ENCODE measurements at places on chromosomes 13 and 19.

- DNase-seq: peak; percentile 85
These were observed 86.2 kb downstream of the IRS2 start for GRCh38 chr13:109700176-109700575.

DNA sequence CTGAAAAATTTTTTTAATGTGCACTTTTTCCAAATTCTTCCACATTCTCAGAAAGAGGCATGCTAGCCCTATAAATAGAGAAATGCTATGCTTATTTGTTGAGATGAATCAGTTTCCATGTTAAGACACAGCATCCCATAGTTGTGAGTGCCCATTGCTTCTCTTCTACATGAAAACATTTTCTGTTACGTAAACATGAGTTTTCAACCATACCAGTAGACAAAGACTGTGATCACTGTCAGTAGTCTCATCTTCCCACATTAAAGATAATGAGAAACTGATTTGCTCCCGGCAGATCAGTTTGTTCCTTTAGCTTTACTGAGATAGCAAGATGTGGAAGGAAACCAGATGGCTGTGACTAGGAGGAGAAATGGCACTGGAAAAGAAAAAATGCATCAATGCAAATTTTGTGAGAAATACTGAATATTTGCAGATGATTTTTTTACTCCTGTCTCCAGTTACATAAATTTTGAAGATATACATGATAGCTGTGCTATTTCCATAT, 45.8 kb upstream of the UFM1 start:
- no peak for DNase-seq

- DNase-seq: peak; percentile 97
These were observed 22.5 kb upstream of the NFIC start for GRCh38 chr19:3343619-3344502.

GRCh38 chr13:81986308-81986707, 1645.4 kb upstream of the SPRY2 start:
- DNase-seq: no peak

GRCh38 chr19:34366738-34367623, 2.0 kb downstream of the GPI start:
- peak; percentile 80 for DNase-seq

GRCh38 chr13:110869805-110870706, 44.8 kb downstream of the ANKRD10 start:
- DNase-seq: peak; percentile 77

DNA sequence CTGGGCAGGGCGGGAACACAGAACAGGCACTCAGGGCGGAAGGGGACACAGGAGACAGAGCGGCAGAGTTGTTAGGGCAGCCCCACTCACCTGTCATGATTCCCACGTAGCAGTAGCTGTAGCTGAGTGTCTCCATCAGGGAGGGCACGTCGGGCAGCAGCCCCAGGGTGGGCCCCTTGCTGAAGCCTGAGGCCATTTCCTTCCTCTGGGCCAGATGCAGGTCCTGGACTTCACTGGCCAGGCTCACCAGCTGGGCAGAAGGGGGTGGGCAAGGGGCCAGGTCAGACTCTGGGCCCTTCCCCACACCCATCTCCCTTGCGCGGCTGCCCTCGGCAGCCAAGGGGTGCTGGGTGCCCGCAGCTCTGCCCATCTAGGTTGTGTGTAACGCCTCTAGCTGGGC, 5.9 kb downstream of the MBOAT7 start:
- DNase-seq: no peak

DNA sequence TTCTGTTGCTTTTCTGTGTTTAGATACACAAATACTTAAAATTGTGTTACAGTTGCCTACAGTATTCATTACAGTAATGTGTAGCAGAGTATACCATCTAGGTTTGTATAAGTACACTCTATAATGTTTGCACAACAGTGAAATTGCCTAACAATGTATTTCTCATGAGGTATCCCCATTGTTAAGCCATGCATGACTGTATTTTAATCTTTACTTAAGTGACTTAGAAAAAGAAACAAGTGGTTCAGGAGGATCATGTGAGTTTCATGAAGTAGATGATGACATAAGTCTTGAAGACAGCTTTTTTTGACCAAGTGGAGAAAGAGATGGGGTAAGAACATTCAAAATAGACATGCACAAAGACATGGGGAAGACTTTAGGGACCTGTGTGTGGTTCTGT, 8.4 kb upstream of the KCTD4 start:
- DNase-seq: no peak

GRCh38 chr19:45591004-45591637, 6.5 kb upstream of the OPA3 start:
- peak; percentile 38 for DNase-seq

DNA sequence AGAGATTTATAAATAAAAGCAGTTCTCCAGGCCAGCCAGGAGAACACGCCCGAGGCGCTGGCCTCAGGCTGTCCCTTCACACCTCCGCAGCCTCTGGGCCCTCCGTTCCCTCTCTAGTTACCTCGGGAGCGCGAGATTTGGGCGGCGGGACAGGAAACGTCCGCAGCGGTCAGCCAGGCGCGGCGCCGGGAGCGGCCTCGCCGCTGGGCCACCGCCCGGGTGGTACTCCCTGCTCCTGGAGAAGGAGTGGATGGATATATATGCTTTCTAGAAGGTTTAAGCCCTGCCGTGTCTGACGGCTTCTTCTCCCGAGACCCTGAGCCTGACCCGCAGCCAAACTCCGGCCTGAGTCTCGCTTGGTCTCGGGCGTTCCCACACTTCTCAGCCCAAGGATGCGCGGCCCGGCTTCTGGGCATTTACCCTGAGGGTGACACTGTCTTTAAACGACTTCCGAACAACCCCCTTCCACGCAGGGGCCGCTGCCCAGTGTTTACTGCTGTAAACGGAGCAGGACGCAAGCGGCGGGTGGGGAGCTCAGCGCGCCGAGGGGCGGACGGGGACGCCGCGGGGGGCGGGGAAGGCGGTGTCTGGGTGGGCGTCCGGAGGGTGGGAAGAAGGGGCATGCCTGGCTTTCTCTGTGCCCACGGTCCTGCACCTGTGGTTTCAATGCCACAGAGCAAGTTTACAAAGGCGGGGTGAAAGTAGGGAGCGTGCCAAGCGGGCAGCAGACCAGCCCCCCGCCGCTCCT, 2.0 kb upstream of the ZIC2 start:
- peak; percentile 26 for DNase-seq

DNA sequence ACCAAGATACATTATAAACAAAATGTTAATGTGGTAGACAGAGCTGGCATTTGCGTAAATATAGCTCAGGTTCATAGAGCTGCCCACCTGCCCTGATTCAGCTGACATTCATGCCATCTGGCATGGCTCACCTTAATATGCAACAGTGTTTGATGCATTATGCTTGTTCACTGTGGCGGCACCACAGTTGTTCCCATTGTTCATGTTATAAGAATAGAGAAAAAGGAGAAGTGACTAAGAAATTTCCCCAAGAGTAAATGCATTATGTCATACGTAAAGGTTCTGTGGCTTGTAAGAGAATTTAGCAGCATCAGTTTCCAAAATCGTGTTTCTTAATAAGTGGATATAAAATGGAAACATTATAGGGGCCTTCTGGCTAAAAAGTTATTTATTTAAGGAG, 4.5 kb downstream of the CCNA1 start:
- no peak for DNase-seq

DNA sequence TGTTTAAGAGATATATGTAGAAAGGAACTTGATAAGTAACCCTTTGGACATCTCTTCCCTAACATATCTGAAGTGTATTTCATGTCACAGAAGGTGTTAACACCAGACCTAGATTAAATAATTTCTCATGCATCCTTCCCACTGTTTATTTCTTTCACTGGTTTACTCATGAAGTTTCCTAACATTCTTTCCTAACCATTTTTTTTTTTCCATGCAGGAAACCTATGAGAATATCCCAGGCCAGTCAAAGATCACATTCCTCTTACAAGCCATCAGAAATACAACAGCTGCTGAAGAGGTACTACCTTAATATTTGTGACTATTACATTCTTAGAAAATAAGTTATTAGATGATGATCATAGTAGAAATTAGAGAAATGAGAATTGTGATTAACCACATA, 28.8 kb downstream of the IPO5 start:
- DNase-seq: no peak

DNA sequence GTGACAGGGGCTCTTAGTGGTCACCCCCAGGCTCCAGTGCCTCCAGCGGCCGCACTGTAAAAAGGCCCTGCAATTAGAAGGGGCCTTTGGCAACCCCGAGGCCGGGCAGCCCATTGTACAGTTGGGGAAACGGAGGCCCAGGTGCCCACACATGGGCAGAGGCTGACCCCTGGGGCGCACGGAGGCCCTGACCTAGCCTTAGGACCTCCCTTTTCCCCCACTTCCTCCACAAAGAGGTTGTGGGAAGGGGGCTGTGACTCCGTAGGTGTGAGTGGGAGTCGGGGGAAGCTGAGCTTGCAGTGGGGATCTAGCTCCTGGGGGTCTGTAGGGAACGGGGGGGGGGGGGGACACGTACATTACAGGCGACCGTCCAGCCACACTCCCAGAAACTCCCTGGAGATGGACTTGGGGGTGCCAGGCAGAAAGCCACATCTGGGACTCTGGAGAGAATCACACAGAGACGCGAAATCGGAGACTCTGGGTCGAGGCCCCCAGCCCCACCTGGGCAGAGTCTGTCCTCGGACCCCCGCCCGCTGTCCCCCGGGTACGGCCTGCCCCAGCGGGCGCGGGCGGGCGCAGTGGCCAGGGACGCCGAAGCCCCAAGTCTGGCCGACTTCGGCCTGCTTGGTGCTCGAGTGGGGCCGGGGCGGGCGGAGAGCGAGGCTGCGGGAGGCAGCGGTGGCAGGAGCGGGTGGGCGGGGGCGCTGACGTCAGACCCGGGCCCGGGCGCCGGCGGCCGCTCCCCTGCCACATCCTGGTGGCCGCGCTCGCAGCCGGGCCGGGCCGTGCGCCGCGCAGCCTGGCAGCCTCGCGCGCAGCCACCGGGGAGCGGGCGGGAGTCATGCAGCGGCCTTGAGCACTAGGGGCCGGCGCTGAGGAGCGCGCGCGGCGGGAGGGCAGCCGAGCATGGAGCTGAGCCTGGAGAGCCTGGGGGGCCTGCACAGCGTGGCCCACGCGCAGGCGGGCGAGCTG, at the start of gene ONECUT3:
Gene ONECUT3 (plus strand): TSS at position 750 of the 972 bp plus-strand sequence. CDS start 157 bp downstream, at position 907.
- no peak for DNase-seq

DNA sequence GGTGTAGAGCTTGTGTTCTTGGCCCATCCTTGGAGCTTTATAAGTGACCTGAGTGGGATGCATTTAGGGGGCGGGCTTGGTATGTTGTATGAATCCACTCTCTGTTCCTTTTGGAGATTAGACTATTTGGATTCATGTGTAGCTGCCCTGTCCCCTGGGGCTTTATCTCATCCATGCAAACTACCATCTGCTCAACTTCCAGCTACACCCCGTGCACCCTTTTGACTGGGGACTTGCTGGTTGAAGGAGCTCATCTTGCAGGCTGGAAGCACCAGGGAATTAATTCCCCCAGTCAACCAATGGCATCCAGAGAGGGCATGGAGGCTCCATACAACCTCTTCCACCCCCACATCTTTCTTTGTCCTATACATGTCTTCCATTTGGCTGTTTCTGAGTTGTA, 6.1 kb downstream of the CLEC4M start:
- DNase-seq: no peak

DNA sequence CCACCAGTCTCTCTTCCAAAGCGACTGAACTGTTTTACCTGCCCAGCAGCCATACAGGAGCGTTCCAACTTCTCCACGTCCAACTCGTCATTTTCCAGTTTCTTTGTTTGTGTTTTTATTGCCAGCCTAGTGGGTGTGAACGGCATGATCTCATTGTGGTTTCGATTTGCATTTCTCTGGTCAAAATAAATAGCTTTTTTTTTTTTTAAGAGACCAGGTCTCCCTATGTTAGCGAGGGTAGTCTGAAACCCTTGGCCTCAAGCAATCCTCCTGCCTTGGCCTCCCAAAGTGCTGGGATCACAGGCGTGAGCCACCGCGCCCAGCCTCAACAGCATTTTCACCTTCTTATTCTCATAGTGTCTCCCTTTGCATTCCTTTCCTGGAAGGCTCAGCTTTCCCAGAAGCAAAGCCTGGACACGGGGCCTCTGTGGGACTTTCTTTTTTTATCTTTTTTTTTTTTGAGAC, 4.2 kb upstream of the JSRP1 start:
- DNase-seq: no peak

- DNase-seq: peak; percentile 35
These were observed 19.3 kb downstream of the GNA15 start for GRCh38 chr19:3154957-3155736.

- DNase-seq: peak; percentile 53
These were observed 9.2 kb upstream of the CLIP3 start for GRCh38 chr19:36041831-36042230.

DNA sequence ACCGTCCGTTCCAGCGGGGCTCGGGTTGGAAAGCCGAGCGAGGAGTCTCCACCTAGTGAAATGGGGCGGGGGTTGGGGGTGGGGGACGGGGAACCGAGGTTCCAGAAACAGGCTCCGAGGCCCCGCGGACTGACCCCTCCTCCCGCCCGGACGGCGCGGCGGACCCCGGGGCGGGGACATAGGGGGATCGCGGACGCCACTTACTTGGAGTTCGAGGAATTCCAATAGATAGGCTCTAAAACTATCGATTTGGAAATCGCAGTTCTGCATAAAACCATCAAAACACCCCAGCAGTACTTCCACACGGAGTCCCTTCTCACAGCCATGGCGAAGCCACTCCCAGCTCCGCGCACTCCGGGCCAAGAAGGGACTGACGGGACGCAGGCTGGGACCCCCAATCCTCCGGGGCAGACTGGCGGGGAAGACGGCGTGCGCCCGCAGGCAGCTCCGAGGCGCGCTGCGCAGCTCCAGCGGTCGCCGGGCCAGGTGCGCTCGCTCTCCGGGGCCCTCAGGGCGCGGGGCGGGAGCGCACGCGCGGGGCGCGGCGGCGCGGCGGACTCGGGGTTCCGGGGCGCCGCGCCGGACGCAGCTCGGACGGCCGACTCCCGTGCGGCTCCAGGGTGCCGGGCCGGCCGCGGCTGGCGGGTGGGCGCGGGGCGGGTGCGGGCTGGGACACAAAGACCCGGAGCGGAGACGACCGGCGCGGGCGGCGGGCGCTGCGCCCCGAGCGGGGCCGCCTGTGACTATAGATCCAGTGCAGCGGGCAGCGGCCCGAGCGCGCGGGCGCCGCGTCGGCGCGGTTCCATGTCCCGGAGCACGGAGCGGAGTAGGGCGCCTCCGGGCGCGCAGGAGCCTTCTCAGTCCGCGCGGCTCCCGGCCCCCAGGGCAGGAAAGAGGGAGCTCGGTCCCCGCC, 567 bp downstream of the EFNB2 start:
- DNase-seq: peak; percentile 56

- DNase-seq: no peak
These were observed 2.4 kb downstream of the SMG9 start for GRCh38 chr19:43752287-43752875.

GRCh38 chr19:29837448-29837981, 25.7 kb downstream of the CCNE1 start:
- DNase-seq: no peak

DNA sequence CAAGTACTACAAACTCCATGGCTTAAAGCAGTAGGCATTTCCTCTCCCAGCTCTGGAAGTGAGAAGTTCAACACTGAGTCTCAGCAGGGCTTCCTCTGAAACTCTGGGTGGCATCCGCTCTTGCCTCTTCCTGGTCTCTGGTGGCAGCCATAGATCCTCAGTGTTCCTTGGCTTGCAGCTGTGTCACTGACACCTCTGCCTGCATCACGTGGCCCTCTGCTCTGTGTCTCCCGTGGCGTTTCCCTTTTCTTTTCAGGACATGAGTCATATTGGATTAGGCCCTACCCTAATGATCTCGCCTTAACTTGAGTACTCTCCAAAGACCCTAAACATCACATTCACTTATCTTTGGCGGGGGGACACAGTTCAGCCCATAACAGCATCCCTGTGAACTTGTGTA, 466.7 kb downstream of the MYO16 start:
- DNase-seq: no peak

Measured in lung (tissue), 17 donors.